ENCODE measurements at places on chromosomes 7 and 10.

DNA sequence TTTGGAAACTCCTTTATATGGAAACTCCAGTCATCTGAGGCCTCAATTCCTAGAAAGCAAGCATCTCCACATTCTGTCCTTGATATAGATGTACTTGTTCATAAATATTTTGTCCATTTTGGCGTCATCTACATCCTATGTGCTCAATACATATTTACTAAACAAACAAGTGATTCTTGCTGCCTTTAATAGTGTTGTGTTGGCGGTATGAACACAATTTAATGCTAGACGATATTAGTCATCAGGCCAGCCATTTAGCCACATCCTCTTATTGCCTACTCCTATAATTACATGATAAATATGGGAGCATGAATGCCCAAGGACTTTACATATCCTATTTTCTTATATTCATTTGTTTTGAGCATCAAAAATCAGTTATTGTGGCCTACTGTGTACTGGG, 18.5 kb upstream of the IFRD1 start:
- no peak for DNase-seq

DNA sequence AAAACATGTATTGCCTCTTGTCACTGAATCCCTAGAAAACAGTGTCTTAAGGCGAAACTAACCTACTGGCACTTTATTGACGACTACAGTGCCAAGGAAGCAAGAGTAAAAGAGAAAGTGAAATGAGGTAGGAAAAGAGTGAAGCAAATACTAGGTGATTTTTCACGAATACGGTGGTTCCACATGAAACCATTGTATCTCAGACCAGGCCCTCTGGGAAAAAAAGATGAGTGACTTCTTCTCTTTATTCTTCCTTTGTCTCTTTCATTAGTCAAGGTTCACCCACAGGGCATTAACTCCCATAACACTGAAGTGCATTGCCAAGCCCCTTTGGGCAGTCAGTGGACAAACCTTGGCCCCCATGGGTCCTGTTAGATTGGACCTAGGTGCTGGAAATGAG, 16.2 kb upstream of the MACC1 start:
- DNase-seq: no peak

DNA sequence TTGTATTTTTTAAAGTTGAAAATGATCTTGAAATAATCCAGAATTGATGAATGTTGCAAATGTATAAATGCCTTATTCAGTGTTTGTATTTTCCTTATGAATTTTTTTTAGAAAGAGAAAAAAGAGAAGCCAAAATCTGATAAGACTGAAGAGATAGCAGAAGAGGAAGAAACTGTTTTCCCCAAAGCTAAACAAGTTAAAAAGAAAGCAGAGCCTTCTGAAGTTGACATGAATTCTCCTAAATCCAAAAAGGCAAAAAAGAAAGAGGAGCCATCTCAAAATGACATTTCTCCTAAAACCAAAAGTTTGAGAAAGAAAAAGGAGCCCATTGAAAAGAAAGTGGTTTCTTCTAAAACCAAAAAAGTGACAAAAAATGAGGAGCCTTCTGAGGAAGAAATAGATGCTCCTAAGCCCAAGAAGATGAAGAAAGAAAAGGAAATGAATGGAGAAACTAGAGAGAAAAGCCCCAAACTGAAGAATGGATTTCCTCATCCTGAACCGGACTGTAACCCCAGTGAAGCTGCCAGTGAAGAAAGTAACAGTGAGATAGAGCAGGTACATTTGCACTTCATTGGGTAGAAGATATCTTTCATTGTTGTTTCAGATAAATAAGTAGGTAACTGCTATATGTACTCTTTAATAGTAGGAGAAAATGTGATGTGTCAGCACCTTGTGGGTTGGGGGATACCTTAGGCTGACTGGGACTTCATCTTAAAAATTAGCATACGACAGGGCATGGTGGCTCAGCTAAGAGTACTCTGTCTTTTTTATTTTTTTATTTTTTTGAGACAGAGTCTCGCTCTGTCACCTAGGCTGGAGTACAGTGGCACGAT, 3.9 kb downstream of the DDX21 start:
- no peak for DNase-seq

GRCh38 chr7:87312215-87312865, 33.1 kb upstream of the CROT start:
- peak; percentile 46 for DNase-seq

- no peak for DNase-seq
Observed at GRCh38 chr7:72183835-72184234, 228.3 kb downstream of the CALN1 start.

DNA sequence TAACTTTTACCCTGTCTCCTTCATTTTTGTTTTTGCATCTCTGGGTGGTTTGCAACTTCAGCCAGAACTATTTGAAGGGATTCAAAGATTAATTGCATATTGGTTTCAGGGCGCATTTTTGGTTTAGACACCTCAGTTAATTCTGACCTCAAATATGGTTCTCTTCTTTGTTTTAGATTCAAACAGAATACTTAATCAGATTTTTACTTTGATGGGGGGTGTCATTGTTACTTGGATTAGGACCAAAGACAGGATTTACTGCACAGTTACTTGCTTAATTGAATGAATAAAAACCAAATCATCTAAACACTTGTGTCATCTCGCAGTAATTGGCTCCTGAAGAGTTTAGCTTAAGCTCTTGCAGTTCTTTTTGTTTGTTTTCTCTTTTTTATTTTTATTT, 100.9 kb downstream of the PHTF2 start:
- no peak for DNase-seq

DNA sequence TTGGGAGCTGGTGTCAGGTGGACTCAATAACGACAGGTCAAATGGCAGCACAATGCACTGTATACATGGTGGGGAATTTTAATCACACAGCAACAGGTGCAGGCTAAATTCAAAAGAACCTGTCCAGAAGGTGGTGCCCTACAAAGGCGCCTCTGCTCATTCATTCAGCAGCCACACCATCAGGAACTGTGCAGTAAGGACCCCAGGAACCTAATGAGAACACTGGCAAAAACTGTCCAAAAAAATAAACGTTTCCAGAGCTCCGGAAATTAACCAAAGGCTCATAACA, 21.9 kb upstream of the CRYGN start:
- no peak for DNase-seq

DNA sequence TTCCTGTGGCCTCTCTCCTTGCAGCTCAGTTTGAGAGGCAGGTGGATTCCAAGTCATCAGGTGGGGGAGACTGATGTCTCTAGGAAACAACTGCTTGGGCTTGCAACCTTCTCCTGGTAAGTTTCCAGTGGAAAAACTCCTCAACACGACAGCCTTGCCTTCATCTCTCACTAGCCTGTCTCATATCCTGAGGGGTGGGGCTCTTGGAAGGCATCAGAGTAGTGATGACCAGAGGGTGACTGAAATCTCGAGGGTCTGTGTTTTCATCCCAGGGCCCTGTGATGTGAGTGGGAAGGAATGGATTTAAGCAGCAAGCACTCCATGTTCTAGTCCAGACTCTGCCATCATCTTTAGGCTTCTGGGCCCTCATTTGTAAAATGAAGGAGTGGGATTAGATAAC, 107.0 kb downstream of the NRP1 start:
- no peak for DNase-seq

GRCh38 chr7:80542398-80542797, 30.5 kb upstream of the GNAT3 start:
- DNase-seq: no peak

DNA sequence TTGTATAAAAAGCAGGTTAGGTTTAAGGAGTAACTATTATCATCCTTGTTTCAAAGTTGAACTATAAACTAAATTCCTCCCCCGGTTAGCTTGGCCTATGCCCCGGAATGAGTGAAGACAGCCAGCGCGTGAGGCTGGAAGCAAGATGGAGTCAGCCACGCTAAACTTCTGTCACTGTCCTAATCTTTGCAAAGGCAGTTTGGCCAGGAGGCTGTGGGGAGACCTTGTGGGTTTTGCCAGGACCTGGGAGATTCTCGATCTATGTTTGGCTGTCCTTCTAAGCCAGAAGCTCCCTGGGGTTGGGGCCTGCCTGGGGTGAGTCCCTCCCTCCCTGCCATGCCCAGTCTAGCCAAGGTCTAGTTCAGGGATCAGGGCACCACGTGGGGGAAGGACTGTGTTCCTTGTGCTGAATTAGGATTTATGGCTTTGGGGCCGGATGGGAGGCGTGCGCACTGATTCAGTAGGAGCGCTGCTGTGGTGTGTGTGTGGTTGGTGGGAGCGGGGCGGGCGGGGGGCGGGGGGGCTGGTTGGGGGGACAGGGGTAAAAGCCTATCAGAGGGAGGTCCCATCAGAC, 871 bp upstream of the GTF2IRD1 start:
- no peak for DNase-seq

GRCh38 chr10:17430647-17431355, 23.6 kb downstream of the ST8SIA6 start:
- peak; percentile 76 for DNase-seq

- DNase-seq: no peak
Observed at GRCh38 chr7:50717181-50717580, 65.5 kb downstream of the GRB10 start.

DNA sequence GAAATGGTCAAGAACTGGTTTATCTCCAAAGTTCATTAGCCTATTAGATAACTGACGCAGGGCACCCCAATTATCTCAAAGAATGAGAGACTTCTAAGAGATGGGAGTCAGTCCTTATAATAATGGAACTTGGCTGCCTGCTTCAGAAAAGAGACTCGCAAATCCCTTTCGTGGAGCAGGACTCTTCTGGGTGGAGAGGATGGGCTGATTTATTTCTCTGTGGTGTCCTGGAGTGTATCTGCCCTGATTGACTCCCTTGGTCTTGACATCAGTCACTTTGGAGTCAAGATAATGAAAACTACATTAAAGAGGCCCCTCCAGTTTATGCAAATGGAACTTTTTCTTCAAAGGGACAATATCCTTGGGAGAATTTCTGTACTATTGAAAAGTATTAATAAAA, 198.9 kb downstream of the HDAC9 start:
- no peak for DNase-seq

DNA sequence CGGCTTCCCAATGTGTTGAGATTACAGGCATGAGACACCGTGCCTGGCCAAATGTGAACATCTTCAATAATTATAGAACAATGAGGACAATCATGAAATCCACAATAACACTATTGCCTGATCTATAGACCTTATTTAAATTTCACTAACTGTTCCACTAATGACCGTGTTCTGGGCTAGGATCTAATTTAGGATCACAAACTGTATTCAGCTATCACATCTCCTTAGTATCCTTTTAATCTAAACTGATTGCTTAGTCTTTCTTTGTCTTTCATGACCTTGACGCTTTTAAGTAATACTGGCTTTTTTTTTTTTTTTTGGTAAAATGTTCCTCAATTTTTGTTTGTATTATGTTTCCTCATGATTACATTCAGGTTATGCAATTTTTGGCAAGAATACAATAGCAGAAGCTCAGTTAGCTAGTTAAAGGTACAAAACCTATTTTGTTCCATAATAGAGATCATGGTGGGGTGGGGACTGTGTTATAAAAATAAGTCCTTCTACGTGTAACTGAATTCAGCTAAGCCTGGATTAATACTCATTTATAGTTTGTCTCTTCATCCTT, 158.4 kb downstream of the AOAH start:
- no peak for DNase-seq

DNA sequence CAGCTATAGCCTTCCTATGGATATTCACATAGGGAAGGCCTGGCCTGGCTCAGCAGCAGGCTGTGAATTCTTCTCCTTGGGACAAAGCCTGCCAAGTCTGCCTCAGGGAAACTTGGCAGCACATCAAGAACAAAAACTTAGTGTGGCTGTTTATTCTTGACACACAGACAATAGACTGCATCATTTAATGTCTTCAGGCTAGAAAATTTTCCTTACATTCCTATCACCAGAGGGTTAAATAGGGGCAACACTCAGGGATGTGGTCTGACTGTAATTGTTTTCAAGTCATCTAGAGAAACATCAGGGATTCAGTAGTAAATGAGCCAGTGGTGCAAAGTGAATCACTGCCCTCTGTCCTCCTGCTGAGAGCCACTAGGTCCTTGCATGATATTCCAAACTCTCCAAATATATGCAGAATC, 137.3 kb downstream of the SEMA3C start:
- DNase-seq: no peak

DNA sequence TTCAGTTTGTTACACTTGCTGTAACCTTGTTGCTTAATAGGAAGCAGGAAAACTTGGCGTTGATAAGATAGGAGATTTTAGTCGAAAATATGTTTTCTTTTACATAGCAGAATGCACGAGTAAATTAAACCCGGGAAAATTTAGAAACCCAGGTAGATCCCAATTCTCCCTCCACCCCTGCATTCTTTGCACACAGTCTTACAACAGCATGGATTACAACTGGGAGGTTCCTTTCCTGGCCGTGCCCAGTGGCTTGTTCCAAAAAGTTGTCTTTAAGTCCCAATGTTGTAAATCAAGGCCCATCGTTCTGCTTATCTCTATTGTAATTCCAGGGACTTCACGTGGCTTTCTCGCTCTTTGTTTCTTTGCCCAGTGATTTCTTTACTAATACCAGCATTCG, 1.1 kb upstream of the DPY19L1 start:
- DNase-seq: no peak

All from activated CD4-positive, alpha-beta T cell treated with anti-CD3 and anti-CD28 coated beads for 4 hours (primary cell).